ENCODE measurements at places on chromosomes 3 and 15.

DNA sequence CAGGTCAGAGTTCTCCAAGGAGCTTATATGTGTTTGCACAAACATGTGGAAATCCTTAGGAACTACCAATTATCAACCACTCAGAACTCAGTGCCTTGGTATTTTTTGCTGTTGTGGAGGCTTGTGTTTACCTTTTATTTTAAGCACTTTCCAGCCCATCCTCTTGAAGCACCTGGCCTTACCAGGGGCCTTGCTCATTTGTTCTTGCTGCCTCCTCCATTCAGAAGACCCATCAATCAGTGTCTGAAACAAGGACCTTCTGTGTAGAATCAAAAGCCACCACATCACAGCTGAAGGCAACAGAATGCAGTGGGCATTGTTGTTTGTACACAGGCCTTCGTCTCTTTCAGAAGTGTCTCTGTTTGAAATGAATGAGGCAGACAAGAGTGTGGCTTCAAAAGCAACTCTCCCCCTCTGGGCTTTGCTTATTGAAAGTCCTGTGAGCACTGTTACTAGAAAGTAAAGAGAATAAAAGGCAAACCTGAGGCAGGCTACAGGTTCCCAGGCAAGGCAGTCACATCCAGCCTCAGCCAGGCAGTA, 24.5 kb upstream of the LIPC start:
- no peak for DNase-seq

DNA sequence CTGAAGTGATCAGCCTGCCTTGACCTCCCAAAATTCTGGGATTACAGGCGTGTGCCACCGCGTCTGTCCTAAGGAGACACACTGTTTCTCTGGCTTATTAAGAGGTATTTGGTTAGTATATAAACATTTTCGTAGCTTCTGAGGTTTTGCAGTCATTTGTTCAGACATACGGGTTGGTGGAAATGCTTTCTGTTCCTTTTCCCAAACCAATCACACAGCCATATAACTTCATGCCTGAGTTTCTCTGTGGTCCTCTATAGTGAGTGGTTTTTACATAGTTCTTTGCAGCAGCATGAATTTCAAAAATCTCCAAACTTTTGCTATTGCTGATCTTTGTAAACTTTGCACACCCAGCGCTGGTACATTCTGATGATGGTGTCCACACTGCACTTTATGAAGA, 100.5 kb downstream of the AKAP13 start:
- no peak for DNase-seq

- DNase-seq: no peak
Observed at GRCh38 chr3:159848348-159849118, 140.1 kb upstream of the IL12A start.

- DNase-seq: no peak
Observed at GRCh38 chr3:32862936-32863487, 45.2 kb downstream of the TRIM71 start.

- DNase-seq: no peak
Observed at GRCh38 chr3:10600726-10601125, 95.3 kb upstream of the ATP2B2 start.

- DNase-seq: no peak
Observed at GRCh38 chr15:35244227-35244626, 159.1 kb upstream of the NANOGP8 start.

GRCh38 chr15:98506172-98506571, 142.2 kb upstream of the IGF1R start:
- DNase-seq: no peak

- DNase-seq: no peak
Observed at GRCh38 chr3:134075846-134076245, 46.1 kb upstream of the SLCO2A1 start.

GRCh38 chr3:52775877-52776276, 1.5 kb upstream of the ITIH1 start:
- DNase-seq: no peak

DNA sequence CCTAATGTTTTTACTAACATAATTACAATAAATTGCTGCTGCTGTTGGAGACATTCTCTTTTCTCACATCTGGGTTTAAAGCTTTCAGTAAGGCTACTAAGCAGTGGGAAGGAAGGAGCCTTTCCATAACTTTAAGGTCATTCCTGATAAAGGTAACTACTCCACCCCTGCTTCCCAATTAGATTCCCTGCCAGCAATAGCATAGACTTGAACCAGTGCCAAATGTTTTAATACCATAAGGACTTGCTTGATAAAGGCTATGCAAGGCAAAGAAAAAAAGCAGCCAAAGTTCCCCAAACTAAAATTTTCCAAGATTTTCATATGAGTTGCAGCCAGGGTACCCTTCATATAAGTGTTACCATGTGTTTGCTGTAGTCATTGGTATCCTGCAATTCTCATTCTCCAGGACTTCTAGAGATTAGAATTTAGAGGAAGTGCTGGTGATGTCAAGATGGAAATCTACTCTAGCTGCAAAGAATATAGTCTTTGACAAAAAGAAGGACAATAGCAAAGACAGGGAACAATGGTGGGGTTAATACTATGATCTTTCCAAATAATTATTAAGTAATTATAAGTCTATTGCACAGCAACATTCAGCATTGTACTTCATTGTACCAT, 106.1 kb downstream of the FILIP1L start:
- no peak for DNase-seq

- DNase-seq: no peak
Observed at GRCh38 chr3:7854266-7854665, 647.4 kb upstream of the LMCD1 start.

DNA sequence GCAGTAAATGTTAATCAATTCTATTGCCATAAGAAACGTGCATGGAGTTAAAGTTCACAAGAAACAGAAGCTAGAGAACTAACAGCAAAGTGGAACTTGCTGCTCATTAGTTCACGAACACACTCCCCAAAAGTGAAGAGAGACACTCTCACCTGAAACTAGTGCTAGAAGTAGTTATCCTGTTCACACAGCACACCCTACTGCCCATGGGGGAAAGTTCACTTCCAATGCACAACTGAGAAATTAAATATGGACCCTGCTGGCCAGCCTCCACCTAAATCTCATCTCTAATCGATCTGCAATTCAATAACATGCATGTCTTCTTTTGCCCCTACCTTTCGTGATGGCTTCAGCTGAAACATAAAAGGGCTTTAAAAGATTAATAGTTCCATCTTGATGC, 39.4 kb upstream of the FRMD4B start:
- no peak for DNase-seq

- DNase-seq: no peak
Observed at GRCh38 chr3:14871456-14872200, 52.9 kb downstream of the FGD5 start.

- no peak for DNase-seq
Observed at GRCh38 chr15:72113347-72114031, 4.5 kb downstream of the MYO9A start.

DNA sequence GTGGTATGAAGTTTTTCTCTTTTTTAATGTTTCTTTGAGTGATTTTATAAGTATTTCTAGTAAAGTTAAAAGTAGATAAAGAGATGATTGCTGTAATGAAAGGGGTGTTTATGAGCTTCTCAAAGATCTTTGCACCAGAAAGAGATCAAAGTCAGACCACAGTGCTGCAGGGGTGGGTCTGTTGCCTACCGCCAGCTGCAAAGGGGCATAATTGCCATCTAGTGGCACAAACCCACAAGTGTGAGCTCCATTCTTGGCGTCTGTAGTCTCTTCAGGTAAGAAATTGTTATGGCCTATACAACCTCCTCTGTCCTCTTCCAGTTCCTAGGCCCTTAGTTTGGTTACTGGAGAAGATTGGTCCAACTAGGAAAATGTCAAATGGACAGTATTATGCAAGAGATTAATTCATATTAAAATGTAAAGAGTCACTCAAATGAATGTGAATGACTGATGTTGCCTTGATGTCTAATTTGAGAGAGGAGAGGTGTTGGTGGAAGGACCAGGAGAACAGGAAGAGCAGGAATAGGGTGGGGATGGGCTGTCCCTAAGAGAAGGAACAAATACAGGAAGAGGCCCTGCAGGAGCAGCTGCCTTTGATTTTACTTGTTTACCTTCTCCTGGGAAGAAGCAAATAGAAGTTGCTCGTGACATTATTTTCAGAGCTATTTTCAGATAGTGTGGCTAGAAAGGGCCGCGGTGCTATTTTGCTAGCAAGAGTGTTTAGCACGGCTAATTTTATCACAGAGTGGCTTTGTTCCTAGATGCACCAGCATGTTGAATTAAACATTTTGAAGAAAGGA, 53.0 kb upstream of the GSK3B start:
- peak; percentile 53 for DNase-seq

GRCh38 chr3:154926721-154927120, 153.4 kb upstream of the MME start:
- DNase-seq: peak; percentile 5

DNA sequence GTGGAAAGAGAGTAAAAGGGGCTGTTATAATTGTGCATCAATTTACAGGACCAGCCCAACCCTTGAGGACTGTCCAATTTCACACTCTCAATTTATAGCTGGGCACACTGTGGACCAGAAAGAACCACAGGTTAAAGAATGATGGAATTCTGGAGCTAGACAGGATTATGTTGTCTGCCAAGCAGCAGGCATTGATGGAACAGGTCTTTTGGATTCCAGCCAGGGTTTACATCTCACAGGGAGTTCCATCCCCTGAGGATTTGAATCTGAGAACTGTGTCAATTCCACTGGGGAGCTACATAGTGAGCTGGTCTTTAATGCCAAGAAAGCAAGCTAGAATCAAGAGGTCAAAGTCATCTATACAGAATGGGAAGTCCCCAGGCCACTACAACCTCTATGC, 389.5 kb upstream of the WNT5A start:
- DNase-seq: no peak

DNA sequence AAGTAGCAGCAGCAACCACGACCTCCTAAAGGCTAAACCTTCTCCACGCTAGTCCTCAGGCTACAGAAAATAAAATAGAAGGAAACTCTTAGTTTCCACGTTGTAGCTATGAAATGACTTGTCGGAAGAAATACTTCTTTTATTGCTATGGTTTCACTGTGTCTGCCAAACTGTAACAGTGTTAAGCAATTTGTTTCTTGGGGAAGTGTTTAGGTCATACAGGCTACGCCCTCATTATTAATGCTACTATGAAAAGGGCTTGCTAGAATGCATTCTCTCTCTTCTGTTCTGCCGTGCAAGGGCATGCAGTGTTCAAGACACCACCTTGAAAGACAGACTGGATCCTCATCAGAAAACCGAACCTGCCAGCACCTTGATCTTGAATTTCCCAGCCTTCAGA, 462.7 kb downstream of the PLOD2 start:
- peak; percentile 7 for DNase-seq

- DNase-seq: no peak
Observed at GRCh38 chr3:4814305-4814903, 164.8 kb upstream of the BHLHE40 start.

GRCh38 chr15:90352107-90352893, at the start of gene ZNF774:
Gene ZNF774 (plus strand): TSS chr15:90352284. CDS start chr15:90354661, 2,377 bp downstream.
- peak; percentile 99 for DNase-seq

DNA sequence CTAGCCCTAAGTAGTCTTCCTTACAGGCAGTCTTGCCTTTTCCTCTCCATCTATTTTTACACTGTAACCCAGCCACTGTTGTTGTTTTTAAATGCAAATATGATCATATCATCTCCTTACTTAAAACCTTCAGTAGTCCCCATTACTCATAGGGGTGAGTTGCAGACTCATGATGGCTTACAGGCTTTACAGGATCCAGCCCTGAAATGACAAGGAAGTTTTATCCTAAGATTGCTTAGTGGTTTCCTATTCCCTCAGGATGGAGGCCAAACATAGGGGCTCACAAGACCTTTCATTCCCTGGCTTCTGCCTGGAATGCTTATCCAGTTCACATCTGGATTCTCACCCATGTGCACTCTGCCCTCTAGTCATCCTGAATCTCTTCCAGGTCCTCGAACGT, 27.7 kb upstream of the PCOLCE2 start:
- DNase-seq: no peak

Measured in tongue (tissue), 3 donors.